ENCODE measurements at places on chromosomes 7 and 10.

- no peak for DNase-seq
Measured at GRCh38 chr7:18294411-18294810, 201.1 kb upstream of the HDAC9 start.

DNA sequence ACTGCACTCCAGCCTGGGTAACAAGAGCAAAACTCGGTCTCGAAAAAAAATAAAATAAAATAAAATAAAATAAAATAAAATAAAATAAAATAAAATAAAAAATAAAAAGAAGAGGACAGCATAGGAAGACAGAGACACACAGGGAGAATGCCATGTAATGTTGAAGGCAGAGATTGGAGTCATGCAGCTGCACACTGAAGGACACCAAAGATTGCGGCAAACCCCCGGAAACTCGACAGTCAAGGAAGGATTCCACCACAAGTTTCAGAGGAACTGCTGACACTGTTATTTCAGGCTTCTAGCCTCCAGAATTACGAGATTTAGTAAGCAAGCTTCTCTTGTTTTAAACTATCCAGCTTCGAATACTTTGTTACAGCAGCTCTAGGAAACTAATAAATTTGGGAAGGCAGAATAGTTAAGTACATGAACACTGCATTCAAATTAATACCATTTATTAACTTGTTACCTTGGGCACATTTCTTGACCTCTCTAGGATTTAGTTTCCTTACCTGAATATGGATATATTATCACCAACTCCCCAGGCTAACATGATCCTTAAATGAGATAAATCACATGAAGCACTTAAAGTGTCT, 9.5 kb downstream of the CPED1 start:
- no peak for DNase-seq

GRCh38 chr7:94671444-94672235, 15.7 kb upstream of the SGCE start:
- DNase-seq = no peak

DNA sequence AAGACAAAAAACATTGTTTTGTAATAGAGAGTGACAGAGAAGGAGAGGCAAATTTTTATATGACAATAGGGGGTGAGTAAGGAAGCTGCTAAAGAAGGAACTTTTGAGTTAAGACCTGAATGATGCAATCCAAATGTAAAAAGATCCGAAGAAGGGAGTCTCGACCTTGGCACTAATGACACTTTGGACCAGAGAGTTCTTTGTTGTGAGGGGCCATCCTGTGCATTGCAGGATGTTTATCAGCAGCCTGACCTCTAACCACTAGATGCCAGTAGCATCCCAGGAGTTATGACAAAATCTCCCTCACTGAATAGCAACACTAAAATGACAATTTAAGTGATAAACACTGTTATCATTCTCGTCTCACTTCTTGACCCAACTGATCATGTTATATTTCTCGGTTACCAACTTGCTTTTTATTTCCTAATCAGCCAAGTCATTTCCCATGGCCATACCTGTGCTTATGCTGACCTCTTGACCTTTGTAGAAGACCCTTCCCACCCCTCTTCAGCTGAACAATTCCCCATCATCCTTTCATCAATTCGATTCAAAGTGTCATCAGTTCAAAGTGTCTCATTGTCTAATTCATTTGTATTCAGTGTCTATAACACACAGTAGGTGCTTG, 30.0 kb downstream of the DGKI start:
- DNase-seq = no peak

DNA sequence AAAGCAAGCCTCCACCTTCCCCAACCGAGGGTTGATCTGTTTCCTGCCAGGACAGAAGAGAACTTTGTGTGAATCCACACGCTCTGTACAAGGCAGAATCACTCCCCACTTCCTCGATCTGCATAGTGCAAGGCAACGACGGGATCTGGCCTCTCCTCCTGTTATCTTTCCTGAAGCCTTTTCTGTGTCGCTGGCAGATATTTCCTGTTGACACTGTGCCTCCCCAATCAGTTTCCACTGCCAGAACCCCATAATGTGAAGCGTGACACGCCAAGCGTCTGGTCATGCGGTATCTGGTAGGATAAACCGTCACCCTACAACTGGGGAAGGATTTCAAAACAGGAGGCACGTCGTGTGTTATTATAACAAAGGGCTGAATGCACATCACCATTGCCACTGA, 57.2 kb downstream of the FAM171A1 start:
- DNase-seq = no peak

- DNase-seq = no peak
Measured at GRCh38 chr7:66642932-66643331, 14.3 kb downstream of the KCTD7 start.

GRCh38 chr10:110608087-110608486, 36.0 kb upstream of the RBM20 start:
- no peak for DNase-seq

GRCh38 chr10:117130862-117131375, 7.2 kb downstream of the VAX1 start:
- DNase-seq = no peak

DNA sequence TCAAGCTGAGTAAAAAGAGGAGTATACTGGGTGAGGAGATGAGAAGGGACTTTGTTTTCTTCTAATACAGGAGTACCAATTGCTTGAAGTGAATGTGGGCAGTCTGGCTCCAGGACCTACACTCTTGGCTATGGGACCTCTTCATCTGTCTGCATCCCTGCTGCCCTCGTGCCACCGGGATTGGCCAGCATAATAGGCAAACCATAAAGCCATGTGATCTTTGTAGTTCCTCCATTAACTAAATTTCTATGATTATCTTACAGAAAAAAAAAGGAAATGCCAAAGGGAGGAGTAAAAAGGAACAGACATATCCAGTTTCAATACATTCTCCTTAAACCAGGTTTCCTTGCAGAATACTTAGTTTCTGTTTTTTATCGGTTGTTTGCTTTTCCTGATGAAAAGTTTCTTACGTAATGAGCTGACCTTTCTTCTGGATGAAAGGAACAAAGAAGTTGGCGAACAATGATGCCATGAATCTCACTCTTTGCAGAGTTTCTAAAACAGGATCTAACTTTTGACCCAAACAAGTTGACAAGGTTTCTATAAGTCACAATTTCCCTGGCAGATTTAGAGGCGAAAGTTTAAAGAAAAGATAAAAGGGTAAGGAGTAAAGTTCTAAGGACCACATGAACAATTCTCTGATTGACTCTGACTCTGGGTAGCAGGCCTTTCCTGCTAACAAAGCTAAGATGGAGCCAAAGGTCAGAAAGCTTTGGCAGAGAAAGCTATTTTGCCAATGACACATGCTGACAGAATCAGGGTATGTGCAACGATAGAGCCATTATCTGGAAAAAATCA, 54.1 kb downstream of the LAMB1 start:
- no peak for DNase-seq
